ENCODE measurements at places on chromosomes 12 and 14.

DNA sequence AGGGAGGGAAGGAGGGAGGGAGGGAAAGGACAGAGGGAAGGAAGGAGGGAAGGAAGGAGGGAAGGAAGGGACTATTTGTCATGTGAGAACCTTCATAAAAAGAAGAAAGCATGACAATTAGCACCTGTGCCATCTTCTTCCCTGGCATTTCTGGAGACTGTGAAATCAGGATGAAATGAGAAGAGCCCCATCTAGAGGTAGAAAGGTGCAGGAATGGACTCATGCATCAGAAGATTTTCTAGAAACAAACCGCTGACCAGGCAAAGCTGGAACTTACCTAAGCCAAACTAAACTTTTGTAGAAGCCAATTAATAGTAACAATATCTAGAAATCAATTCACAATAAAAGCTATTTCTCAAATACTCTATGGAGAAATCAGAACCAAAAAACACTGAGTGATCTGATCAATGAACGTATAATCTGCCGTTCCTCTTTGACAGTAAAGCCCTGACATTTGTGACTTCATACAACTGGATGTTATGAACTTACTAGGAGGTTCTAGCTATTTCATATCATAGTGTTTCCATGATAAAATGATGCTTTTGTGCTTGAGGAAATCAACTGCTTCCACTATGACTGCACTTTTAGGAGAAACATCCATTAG, 24.4 kb upstream of the CRACR2A start:
- DNase-seq = no peak

GRCh38 chr12:2891240-2892053, 756 bp downstream of the TULP3 start:
- peak; percentile 52 for DNase-seq

- DNase-seq = no peak
Observed at GRCh38 chr12:64951944-64952343, 127.5 kb downstream of the TBC1D30 start.

DNA sequence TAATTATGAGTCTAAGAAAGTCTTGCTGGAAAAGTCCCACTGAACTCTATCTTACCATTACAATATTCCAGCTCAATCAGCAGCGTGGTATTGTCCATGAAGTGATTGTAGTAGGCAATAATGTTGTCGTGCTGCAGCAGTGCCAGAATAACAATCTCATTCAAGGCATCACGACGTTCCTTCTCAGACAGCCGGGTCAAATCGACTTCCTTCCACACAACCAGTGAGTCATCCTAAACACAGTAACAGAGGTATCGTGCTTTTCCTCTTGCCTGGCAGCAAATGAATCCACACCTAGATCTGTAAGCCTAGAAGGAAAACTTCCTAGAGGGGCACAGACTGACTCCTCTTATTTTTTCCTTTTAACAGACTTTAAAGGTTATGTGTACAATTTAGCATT, 2.9 kb downstream of the NEK9 start:
- no peak for DNase-seq

- DNase-seq = no peak
Observed at GRCh38 chr12:108750526-108750925, 19.2 kb upstream of the CORO1C start.

- DNase-seq = no peak
Observed at GRCh38 chr12:119699199-119699760, 31.3 kb downstream of the PRKAB1 start.

- no peak for DNase-seq
Observed at GRCh38 chr12:76311796-76312195, 36.4 kb downstream of the BBS10 start.

- no peak for DNase-seq
Observed at GRCh38 chr12:105476616-105477015, 146.1 kb downstream of the C12orf75 start.

DNA sequence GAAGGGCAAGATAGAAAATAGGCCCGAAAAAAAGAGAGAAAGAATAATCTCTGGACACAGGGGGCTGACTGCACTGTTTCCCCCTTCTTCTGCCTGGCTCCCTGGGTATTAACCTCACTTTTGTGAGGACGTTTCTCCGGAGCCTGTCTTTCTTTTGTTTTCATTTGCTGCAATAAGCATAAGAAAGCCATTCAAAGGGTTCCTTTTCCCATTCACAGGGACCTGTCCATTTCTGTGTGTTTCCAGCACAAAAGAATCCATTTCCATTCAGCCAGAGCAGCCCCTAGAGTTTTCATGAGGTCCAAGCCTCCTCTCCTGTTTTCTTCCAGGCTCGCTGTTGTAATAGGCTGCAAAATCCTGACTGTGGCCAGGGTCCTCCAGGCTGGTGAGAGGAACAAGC, 16.8 kb downstream of the PLXNC1 start:
- DNase-seq = no peak

- DNase-seq = no peak
Observed at GRCh38 chr14:81275305-81276072, 54.7 kb upstream of the GTF2A1 start.

GRCh38 chr12:123171967-123172366, 21.1 kb upstream of the PITPNM2 start:
- DNase-seq = no peak

DNA sequence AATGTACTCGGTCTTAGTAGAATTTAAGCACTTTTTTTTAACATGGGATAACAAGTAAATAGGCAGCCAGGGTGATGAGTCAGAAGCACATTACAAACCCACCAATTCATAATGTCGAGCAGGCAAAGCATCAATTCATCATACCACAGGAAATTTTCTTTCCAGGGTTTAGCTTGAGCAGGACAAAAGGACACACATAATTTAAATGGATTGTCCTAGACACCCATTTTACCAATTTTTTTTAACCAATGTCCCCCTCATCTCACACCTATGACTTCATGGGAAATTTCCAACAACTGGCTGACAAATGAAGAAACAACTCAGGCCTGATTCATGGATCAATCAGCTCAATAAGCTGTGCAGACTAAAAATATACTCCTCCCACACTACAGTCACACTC, 58.8 kb upstream of the FOXG1 start:
- no peak for DNase-seq

DNA sequence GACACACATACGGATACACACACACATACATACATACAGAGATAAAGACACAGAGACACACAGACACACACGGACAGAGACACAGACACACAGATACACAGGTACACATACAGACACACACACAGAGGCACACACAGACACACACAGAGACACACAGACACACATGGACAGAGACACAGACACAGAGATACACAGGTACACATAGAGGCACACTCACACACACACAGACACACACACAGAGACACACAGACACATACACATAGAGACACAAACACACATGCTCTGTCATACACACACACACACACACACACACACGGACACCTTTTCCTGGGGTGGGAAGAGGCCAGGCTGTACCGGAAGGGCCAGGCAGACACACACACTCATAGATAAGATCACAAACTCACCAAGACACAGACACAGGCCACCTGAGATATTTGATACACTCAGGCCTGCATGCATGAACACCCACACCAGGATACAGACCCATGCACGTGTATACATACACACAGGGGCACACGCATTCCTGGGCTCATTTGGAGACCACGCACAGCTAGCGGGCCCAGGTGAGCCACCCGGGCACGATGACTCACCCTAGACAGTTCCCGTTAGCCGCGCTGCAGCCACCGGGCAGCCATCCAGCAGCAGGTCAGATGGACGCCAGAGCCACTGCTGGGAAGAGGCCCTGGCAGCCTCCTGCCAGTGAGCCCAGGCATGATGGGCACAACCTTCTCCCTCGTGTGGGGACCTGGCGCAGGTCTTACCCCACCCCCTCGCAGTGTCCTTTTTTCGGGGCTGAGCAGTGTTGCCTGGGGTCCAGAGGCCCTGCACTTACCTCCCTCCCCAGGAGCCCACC, 1.8 kb upstream of the AHNAK2 start:
- DNase-seq = no peak

DNA sequence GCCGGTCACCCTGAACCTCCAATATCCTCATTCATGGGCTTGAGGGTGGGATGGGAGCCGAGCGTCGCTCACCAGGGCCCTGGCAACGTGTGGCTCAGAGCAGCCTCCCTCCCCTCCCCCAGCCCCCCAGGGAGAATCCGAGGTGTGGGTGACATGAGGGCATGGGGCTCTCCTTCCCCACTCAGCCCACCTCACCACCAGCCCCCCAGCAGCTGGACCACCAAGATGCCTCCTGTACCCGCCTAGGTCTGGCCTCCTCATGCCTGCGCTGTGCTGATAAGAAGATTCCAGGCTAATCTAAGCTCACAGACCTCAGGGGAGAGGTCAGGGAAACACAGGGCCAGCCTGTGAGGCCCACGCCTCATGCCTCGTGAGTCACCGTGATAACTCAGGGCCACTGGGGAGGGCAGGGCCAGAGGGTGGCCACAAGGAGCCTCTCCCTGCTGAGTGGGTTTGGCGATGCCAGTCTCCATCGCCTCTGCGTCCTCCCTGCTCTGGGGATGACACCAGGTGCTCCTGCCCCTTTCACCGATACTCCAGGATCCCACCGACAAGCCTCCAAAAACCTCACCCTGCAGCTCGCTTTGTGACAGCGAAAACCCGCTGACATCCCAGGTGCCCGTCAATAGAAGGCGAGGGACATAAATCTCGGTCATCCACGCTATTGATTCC, 56.9 kb downstream of the TESC start:
- no peak for DNase-seq

- DNase-seq = peak; percentile 28
Observed at GRCh38 chr12:26623136-26623535, 209.9 kb downstream of the ITPR2 start.

DNA sequence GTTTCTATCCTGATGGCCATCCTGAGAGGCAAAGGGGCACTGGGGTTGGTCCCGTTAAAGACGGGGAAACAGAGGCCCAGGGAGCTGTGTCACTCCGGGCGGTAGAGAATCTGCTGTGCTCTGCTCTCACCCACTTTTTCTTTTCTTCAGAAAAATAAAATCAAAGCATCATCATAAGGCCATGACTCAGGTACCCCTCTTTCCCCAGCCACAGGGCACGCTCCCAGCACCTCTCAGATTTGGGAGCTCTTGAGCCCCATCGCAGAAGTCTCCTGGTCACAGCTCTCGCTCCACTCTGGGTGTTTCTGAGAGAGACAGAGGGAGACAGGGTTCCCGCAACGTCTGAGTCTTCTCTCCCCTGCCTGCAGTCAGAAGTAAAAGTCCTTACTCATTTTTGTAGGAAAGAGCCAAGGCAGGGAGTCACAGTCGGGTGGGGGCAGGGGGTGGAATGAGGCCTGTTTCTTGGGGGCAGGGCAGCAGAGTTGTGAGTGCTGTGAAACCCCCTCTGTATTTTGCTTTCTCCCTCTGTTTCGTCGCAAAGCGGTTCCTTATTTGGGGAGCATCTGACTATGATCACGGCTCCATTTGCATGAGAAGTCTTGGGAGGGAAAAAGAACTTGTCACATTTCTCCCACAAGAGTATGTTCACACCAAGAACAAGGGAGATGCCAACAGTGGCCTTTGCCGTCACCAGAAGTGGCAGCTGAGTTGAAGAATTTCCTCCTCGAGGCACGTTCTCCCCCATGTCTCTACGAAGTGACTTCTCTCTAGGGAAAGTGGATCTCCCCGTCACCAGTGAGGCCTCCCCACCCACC, 139.0 kb downstream of the BCL11B start:
- no peak for DNase-seq

DNA sequence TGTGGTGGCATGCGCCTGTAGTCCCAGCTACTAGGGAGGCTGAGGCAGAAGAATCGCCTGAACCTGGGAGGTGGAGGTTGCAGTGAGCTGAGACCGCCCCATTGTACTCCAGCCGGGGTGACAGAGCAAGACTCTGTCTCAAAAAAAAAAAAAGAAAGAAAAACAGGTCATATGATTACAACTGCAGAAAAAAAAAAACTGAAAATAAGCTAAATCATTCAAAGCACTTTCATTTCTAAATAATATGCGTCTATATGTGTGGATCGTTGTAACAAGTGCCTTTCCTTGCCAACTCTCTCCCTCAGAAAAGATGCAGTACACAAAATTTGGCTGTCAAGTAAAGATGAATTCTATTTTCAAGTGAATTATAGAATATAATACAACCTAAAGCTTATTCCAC, 42.4 kb downstream of the ATXN2 start:
- DNase-seq = no peak

DNA sequence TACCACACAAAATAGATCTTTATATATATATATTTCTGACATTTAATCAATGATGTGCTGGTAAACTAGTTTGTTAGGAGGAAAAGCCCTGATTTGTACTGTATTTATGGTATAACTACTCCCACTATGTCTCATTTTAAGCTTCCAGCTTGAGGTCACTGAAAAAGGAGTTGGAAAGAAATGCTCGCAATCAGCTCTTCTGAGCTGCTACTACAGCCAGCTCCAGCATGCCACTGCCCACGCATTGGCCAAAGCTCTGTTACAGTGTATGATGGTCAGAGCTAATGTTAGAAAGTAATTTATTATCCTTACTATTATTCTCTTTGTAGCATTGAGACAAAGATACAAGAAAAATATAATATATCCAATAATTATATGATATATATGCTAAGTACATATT, 55.0 kb upstream of the PCED1B start:
- no peak for DNase-seq

GRCh38 chr12:111404362-111405148, 1.2 kb upstream of the SH2B3 start:
- peak; percentile 86 for DNase-seq

- DNase-seq = no peak
Observed at GRCh38 chr12:52498946-52499345, 5.9 kb upstream of the KRT6A start.

GRCh38 chr14:78316052-78316451, 145.9 kb downstream of the NRXN3 start:
- no peak for DNase-seq

GRCh38 chr14:103161054-103161397, 37.8 kb downstream of the TNFAIP2 start:
- no peak for DNase-seq

DNA sequence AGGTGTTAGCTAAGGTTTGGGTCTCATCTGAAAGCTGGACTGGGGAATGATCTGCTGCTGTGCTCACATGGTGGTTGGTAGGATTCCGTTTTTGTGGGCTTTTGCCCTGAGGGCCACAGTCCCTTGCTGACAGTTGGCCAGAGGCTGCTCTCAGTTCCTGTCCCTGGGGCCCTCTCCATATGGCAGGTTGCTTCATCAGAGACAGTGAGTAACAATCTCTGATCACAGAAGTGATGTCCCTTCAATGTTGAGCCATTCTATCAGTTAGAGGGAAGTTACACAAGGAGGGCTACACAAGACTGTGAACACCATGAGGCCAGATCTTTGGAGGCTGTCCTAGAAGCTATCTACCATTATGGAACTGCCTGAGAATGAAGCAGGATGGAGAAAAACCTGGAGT, 137.2 kb downstream of the AACS start:
- no peak for DNase-seq

- DNase-seq = no peak
Observed at GRCh38 chr14:71523630-71524319, 408.5 kb upstream of the RGS6 start.

GRCh38 chr12:132373901-132374611, 44.7 kb upstream of the GALNT9 start:
- DNase-seq = no peak

- no peak for DNase-seq
Observed at GRCh38 chr12:25056486-25057130, 107.7 kb upstream of the BCAT1 start.

- DNase-seq = no peak
Observed at GRCh38 chr14:54899573-54899972, 3.1 kb downstream of the GCH1 start.

GRCh38 chr14:23127861-23128260, 8.8 kb upstream of the CEBPE start:
- DNase-seq = no peak

Measured in stimulated activated CD8-positive, alpha-beta memory T cell treated with anti-CD3 and anti-CD28 coated beads, Interleukin-4, amount 100 ng/mL, for 48 hours (primary cell).